ENCODE measurements at places on chromosomes 1 and 21.
A peak's percentile ranks its signal among the peaks of the same experiment; 100 is the strongest.

DNA sequence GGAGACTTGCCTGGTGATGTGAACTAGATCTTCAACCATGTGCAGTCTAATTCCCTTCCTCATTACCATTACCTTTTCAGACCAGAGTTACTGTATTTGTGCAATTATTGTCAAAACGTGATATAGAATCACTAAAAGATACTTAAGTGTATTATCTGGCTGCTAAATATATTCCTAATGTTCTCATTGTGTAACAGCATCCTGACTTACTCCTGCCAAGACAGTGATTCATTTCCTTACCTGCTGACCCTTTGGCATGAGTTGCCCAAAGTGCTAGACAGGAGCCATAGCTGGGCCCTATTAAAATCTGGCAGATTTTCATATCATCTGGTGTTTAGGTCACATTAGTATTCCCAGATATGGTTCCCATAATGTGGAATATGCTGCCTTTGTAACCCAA, 598.3 kb upstream of the CAMK1G start:
- DNase-seq = no peak

GRCh38 chr1:223877804-223878203, 32.1 kb upstream of the TP53BP2 start:
- no peak for DNase-seq

DNA sequence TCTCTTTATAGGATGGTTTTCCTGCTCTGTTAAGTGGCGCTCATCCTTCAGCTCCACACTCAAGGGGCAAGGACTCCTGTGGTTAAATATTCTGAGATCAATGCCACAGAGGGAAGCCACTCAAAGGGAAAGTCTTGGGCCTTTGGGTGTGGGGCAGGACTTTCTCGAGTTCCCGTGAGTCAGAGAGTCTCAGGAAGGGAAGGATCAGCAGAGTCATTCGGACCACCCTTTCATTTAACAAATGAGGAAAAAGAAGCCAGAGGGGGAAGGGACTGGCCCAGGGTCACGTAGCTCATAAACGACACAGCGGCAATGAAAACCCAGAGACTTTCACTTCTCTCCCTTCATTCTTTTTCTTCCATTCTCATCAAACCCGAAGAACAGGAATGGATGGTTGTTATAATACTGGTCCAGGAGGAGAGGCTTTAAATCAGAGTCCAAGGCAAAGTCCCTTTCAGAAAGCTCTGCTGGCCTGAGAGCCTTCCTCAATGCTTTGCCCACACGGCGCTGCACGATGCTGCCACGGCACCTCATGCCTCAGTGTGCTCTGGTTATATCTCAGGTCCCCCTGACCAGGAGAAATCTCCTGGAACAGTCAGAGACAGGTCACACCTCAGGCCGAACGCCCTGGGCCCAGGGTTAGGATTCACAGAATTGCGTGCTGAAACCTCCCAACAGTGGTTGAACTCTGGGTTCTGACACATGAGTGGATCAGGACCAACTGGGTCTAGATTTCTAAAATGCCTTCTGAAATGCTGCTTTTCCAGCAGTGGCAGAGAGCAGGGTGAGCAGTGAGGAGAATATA, 65.3 kb downstream of the TENT5C start:
- DNase-seq = no peak

DNA sequence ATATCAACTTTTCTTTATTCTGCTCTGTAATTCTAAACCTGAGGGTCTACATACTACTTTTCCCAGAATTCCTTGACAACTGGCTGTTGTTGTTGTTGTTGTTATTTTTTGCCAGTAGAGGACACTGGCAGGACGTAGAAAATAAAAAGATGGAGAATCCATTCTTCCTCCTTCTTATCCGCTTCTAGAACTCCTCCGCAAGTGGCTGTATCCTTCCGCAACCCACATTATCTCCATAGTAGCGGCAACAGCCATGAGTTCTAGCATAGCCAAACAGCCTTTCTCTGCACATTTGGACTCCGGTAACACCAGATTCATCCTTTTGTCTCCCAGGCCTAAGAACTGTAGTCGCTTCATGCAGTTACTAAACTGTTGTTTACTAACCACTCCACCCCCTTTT, 91.1 kb upstream of the CACHD1 start:
- DNase-seq = no peak

DNA sequence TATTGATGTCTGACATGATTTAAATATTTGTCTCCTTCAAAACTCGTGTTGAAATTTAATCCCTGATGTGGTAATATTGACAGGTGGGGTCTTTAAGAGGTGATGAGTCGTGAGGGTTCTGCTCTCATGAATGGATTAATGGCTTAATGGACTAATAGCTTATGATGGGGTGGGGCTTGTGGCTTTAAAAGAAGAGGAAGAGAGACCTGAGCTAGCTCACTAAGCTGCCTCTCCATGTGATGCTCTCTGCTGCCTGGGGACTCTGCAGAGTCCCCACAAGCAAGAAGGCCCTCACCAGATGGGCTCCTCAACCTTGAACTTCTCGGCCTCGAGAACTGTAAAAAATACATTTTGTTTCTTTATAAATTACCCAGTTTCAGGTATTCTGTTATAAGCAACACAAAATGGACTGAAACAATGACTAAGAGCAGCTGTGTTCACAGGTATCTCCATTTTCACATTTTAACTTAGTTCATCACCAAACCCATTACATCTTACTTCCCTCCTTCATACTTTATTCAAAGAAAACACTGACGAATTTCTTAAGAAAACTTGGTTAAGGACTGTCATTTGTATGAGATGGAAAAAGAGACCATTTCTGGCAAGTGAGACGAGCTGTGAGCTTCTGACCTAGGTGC, 12.1 kb upstream of the AIM2 start:
- DNase-seq = no peak

DNA sequence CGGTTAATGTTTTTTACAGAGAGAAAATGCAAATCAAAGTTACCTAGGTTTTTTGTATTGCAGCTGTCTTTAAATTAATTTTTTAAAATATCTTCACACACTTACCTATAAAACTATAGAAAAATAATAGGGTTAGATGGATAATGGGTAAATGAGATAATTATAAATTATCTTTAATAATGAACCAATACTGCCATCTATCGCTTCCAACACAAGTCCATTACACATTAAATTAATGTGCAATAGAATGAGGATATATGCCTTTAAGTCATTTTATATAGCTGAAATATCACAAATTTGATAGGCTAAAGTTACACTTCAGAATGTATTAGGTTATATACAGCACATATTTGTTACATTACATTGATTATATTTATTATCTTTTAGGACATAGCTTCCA, 2212.8 kb downstream of the MRPL39 start:
- DNase-seq = no peak

DNA sequence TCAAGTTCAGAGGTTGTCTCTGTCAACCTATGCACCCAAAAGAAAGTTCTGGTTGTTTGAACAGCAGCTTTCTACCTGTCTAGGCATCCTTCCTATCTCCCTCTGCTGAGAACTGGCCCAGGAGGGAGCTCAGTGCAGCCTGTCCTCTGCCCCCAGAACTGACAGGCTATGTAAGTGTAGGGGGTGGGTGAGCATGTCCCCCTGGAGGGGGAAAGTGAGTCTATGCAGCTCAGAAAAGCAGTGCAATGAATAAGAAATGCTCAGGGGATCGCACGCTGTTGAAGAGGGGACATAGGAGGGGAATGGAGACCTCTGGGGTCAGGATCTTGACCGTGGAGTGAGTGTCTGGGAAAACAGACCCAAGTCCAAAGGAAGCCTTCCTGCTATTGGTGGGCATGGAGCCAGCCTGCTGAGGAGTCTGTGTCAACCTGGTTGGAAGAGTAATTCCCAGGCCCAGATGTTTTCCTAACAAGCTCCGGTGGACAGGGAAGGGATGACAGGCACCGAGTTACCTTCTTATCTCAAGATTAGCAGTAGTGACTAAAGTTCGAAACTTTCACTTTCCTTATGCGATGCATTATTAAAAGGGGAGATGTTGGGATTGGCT, 26.1 kb upstream of the FHAD1 start:
- DNase-seq = no peak

DNA sequence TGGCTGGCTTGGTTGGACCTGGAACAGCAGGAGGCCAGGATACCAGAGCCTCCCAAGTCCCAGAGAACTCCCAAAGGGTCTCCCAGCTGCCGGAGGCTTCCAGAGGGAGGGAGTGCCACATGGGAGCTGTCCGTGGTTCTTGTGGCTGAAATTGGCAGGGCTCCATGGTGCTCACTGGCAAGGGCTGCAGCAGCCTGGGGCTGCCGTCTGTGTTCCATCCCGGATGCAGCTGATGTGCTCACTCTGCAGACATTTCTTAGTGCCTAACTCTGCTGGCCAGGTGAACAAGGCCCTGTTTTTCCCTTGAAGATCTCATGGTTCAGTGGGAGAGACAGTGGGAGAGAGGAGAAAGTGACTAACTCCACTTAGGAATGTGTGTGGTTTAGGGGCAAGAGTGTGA, 261.1 kb downstream of the CAMTA1 start:
- DNase-seq = peak; percentile 68

- no peak for DNase-seq
Measured at GRCh38 chr21:30625449-30626165, 5.2 kb downstream of the KRTAP20-4 start.

- DNase-seq = no peak
Measured at GRCh38 chr1:211033921-211034525, 99.9 kb downstream of the KCNH1 start.

DNA sequence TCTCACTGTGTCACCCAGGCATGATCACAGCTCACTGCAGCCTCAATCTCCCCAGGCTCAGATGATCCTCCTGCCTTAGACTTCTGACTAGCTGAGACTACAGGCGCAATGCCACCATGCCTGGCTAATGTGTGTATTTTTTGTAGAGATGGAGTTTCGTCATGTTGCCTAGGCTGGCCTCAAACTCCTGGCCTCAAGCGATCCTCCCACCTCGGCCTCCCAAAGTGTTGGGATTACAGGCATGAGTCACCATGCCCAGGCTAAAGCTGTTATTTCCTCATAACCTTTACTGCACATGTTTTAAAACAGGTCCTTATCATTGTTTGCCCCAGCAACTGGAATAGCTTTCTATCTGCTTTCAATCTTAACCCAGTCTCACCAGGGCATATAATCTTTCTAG, 2.9 kb downstream of the SARS1 start:
- no peak for DNase-seq

DNA sequence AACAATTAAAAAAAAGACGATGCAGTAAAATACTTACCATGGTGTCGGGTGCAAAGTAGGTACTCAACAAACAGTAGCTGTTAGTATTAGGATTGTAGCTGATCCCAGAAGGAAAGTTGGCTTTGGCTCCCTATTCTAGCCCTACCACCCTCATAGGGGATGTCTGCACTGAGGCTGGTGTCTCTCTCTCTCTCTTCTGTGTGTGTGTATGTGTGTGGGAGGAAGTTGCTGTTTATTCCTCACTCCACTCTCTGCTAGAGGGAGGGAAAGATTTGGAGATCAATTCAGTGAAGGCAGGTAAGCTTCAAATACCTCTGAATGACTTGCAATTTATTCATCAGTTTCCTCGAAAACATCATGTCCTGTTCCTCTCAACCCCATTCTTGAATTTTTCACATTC, 124.4 kb downstream of the PTPRU start:
- DNase-seq = no peak

DNA sequence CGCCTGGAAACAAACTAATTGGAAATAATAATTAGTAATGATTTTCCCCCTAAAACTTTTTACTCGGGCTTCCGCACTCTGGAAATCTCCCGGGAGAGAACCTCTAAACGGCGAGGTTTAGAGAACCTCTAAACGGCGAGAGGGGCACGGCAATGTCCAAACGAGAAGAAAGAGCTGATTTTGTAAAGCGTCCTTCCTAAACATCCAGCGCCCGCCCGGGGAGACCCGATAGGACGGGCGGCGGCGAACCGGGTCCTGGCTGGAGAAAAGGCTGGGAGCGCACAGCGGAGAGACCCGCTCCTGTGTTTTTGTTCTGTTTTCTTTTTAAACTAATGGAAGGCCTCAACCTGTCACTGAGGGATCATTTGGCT, 1.6 kb downstream of the PAX7 start:
- DNase-seq = no peak

DNA sequence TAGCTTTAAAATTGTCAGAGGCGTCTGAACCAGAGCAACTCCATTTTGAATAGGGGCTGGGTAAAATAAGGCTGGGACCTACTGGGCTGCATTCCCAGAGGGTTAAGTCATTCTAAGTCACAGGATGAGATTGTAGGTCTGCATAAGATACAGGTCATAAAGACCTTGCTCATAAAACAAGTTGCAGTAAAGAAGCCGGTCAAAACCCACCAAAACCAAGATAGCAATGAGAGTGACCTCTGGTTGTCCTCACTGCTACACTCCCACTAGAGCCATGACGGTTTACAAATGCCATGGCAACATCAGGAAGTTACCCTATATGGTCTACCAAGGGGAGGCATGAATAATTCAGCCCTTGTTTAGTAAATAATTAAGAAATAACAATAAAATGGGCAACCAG, 143.6 kb downstream of the GABPA start:
- no peak for DNase-seq

Measured in NCI-H2171 treated with DMSO at 0.1 percent for 48 hours (cell line).